Stimulated activated CD8-positive, alpha-beta memory T cell treated with anti-CD3 and anti-CD28 coated beads, Interleukin-4, amount 100 ng/mL, for 24 hours (primary cell): ENCODE measurements at places on chromosomes 12 and 14.

DNA sequence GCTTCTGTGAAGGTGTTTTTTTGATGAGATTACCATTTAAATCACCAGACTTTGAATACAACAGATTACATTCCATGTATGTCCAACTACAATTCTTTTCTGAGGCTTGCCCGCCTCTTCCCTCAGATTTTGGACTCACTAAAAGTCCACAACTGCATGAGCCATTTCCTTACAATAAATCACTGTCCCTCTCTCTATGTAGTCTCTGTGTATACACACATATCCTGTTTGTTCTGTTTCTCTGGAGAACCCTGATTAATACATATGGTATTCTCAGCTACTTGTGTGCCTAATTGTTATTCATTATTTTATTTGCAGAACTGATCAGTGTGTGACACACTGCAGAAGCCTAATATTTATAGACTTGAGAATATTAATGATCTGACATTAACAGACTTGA lies 2.4 kb upstream of the MIPOL1 start:
- no peak for DNase-seq

- DNase-seq = no peak
Observed at GRCh38 chr12:52147367-52147963, 44.3 kb downstream of the KRT80 start.

- DNase-seq = no peak
Observed at GRCh38 chr12:121713257-121713777, 765 bp downstream of the TMEM120B start.

- no peak for DNase-seq
Observed at GRCh38 chr14:91250912-91251311, 6.4 kb upstream of the GPR68 start.

DNA sequence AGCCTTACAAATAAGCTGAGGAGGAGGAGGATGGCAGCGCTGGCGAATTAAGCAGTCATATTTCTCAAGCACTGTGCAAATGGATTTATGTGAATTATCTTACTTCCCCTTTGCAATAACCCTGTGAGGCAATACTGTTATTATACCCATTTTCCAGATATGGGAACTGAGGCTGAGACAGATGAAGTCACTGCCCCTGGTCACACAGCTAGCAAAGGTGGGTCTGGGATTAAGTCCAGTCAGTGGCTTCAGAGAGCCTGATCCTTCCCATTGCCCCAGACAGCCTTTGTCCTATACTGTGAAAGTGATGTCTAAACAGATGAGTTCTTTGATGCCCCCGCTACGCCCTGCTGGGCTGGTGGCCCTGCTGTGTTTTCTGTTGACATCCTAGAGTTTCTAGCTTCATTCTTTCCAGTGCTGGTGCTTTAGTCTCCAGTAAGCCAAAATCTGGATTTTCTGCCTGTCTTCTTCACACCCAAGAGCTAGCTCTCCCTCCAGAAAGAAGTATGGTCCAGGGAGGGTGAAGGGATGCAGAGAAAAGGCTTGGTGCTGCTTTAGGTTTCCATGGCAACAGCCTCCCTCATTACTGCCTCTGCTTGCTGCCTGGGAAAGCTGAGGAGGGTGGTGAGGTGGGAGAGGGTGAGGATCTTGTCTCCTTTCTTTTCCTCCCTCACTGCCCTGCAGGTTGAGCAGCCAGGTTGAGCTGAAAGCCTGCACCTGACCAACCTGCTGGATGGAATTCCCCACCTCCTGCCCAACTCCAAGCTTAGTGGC lies 30.7 kb downstream of the TMEM63C start:
- DNase-seq = no peak

GRCh38 chr12:38411426-38411825 lies 94.9 kb downstream of the ALG10B start:
- DNase-seq = no peak

- DNase-seq = no peak
Observed at GRCh38 chr12:12954878-12955625, 3.1 kb upstream of the GPRC5D start.

DNA sequence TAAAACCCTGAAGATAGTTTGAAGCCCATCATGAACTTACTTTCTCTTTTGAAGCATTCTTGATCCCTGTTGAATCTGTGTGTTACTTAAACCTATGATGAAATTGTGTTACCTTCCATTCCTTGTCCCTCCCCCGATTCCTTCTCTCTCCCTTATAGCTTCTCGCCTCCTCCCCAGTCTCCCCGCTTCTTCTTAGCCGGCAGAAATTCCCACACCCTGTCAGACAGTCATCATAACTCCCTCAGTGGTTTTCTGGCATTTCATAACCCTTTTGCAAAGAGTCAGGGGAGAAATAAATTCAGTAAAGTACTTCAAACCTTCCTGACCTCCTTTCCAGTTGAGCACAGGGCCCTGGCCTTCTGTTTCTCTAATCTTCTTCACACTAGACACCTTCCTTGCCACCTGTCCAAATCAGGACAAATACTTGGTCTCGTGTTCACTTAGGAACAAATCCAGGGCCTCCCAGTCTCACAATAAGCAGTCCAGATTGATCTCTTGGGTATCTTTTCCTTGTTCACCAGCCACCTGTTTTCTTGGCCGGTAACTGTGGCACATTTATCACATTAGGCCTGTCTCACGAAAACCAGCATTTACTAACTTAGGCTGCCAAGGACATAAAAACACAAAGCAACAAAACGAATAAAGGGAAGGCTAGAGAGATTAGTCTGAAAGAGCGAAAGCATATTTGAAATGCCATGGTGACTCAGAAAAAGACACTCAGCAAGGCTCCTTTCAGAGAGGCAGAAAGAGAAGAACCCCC lies 355.9 kb downstream of the TMTC2 start:
- DNase-seq = no peak

DNA sequence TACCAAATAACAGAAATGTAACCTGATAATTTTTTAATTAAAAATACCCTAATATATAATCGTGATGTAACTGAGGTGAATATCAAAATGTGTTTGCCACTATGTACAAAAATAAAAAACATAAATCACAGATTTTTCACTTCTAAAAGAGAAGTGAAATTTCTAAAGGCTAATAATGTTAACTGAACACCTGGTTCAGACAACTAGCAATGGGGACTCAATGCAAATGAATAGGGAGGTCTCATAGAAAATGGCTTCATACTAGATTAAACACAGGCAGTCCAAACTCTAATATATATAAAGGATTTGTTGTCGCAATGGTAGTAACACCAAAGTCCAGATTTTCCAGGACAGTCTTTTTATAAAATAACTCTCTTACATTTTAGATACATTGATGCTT lies 365.4 kb upstream of the ATP2B1 start:
- DNase-seq = no peak

DNA sequence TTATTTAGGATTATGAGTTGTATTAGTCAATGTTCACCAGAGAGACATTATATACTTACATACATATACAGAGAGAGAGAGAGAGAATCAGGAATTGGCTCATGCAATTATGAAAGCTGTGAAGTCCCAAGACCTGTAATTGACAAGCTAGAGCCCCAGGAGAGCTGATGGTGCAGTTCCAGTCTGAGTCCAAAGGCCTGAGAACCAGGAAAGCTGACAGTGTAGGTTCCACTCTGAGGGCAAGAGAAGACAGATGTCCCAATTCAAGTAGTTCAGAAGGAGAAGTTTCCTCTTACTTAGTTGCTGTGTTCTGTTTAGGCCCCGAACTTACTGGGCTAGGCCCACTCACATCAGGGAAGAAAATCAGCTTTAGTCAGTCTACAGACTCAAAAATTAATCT lies 76.4 kb upstream of the FICD start:
- no peak for DNase-seq

- no peak for DNase-seq
Observed at GRCh38 chr12:130461447-130461815, 123.7 kb downstream of the PIWIL1 start.

DNA sequence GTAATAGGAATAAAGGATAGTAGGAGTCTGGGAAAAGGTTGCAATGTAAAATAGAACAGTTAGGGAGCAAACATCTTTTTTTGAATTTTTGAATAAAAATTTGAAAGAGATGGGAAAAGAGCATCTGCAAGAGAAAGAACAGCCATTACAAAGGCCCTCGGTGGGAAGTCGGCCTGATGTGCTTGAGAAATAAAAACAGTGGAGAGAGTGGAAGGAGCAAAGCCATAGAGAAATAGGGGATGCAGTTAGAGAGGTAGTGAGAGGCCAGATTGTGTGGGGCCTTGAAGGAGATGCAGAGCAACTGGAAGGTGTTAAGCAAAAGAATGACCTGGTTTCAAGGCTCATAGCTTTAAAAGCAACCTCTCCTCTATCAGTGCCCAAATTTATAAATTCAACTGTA lies 409.8 kb downstream of the RERGL start:
- no peak for DNase-seq

DNA sequence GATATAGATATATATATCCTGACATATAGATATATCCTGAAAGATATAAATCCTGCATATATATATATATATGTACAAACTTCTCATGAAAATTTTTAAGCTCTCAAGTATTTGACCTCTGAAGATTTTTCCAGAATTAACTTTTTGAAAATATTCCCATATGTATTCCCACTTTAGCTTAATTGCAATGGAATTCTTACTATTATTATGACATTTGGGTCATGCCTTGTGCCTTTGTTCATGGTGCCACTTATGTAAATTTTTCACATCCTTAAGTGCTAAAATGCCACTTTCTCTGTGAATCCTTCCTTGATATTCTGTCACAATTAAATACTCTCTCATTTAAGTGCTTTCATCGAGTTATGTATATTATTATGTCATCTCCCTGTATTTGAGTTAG lies 398.2 kb upstream of the SEL1L start:
- no peak for DNase-seq

DNA sequence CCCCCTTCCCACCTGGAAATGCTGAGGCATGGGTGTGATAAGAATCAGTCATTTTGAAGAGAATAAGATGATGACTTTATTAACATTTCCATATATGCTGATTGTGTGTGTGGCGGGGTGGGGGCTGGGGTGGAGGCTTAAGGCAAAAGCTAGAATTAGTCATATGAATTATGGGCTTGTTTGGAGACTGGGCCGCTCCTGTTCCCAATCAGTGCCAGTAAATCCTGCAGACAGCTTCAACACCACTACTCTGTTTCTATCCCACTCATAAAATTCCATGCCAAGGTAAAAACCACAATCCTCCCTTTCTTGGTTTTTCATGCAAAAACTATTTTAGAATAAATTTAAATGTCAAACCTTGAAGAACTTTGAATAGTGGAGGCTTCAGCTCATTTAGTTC lies 29.9 kb upstream of the SLC38A2 start:
- DNase-seq = no peak

- no peak for DNase-seq
Observed at GRCh38 chr12:111976291-111976690, 36.7 kb downstream of the TMEM116 start.
